ENCODE measurements at places on chromosomes 13 and 19.

- no peak for DNase-seq
Measured at GRCh38 chr19:35208121-35208520, 20.4 kb downstream of the FAM187B start.

- DNase-seq, result no peak
Measured at GRCh38 chr13:50126263-50126992, 111.2 kb downstream of the KCNRG start.

DNA sequence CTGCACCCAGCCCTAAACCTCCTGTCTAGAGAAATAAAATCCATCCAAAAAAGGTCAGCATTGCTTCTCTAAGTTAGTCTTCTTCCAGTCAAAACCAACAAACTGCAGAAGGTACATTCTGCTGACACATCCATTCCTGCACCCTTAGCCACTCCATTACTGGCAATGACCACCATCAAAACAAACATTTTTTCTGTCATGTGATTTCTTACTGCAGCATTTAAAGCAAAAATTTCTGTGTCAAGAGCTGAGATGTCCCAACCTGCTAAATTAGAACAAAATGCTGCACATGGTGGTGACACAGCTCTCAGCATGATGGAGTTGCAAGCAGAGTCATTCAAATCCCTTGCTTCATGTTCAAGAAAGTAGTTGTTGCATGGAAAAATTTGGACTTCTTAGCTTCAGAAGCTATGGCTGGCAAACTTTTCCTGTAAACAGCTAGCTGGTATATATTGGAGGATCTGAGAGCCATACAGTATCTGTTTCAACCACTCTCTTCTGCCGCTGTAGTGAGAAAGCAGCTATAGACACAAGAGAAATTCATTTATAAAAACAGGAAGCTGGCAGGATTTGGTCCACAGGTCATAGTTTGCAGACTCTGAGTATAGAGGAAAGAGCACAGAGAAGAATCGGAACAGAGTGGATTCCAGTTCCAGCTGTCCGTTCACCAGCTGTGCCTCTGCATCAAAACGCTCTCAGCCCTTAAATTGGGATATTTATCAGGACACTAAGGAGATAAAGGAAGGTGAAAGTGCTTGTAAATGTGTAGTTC, 17.4 kb downstream of the RUBCNL start:
- DNase-seq, result no peak

DNA sequence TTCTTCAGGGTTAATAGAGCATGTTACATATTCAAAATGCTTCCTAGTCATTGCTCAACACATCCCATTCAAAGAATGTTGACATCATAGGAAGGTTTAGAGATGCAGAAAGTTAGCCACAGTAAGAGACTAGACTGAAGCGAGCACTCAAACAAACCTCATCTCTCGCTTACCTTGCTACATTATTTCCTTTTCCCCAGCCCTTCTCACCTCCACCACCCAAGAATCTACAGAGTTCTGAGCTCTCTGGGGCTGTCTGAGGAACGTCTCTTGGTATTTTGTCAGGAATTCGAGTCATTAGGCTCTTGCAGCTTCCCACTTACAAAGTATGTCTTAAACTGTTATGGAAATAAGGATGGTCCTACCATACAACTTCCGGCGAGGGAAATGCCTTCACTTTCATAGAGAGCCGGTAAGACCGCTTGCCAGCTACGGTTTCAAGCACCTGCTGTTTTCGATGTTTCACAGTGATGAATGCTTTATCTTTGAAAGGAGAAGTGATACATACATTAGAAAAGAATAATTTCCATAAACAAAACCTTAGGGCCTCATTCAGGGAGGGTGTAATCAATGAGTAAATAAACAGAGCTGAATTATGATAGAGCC, 65.1 kb downstream of the FLT1 start:
- no peak for DNase-seq

- DNase-seq, result no peak
Measured at GRCh38 chr19:47232422-47233211, 1.6 kb upstream of the BBC3 start.

DNA sequence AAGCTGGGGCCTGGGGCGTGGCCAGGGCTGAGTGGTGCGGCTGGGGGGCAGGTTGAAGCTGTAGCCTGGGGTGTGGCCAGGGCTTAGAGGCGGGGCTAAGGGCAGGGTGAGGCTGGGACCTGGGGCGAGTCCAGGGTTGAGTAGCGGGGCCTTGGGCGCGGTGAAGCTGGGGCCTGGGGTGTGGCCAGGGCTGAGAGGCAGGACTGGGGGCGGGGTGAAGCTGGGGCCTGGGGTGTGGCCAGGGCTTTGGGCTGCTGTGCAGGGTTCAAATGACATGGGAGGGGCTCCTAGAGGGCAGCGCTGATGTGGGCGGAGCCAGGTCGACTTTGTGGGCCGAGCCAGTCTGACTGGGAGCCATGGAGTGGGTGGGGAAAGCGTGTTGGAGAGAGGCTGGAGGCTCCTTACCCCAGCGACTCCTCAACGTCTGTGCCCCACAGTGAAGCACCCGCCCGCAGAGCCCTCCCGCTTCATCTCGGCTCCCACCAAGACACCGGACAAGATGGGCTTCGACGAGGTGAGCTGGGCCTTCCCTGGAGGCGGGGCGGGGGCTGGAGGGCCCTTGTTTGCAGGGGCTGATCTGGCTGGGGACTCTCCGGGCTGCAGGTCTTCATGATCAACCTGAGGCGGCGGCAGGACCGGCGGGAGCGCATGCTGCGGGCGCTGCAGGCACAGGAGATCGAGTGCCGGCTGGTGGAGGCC, 21.5 kb downstream of the COLGALT1 start:
- no peak for DNase-seq

DNA sequence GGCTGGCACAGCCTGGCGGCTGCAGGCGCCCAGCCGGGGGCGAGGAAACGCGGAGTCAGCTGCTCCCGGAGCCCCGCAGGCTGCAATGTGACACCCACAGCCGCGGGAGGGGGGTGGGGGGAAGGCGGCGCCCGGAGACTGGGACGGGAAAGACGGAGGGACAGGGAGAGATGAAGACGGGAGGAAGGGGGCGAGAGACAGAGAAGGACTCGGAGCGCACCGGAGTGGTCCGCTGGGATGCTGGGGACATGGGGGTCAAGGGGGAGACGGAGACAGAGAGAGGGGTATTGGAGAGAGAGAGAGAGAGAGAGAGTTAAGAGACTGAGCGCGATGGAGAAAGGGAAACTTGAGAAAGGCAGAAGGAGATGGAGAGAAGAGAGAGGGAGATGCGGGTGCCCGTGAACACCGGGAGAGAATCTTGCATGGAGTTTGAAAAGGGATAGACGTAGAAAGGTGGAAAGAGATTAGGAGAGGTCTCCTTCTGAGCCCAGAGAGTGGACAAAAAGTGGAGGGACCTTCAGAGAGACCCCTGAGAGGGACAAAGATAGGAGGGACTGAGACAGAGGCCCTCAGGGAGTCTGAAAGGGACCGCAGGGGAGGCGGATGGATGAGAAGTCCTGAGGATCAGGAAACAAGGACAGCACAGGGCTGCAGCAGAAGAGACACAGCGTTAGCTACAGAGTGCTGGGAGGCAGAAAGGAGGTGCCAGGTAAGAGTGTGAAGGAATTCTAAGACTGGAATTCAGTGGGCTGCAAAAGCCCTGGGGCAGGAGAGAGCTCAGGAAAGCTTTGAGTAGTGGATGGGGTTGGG, 1.0 kb downstream of the SCN1B start:
- no peak for DNase-seq

GRCh38 chr13:108407495-108407894, 138.0 kb downstream of the TNFSF13B start:
- DNase-seq, result no peak

DNA sequence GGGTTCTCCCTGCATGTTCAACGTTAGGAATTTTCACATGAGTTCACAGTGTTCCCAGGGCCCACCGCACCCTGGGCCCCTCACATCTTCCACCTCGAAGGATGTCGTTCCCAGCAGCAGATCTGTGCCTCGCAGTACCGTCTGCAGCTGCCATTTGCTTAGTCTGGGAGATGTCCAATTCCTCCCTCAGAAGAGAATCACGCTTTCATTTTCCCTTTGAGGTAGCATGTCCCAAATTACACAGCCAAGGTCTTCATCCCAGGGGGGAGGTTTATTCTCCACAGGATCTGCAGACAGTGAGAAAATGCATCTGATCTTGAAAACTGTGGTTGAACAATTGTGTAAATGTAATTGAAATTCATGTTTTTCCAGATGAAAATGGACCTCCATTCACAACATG, 150.2 kb downstream of the DCT start:
- DNase-seq, result no peak

GRCh38 chr19:55304980-55305379, 20.2 kb downstream of the TMEM150B start:
- DNase-seq, result no peak

DNA sequence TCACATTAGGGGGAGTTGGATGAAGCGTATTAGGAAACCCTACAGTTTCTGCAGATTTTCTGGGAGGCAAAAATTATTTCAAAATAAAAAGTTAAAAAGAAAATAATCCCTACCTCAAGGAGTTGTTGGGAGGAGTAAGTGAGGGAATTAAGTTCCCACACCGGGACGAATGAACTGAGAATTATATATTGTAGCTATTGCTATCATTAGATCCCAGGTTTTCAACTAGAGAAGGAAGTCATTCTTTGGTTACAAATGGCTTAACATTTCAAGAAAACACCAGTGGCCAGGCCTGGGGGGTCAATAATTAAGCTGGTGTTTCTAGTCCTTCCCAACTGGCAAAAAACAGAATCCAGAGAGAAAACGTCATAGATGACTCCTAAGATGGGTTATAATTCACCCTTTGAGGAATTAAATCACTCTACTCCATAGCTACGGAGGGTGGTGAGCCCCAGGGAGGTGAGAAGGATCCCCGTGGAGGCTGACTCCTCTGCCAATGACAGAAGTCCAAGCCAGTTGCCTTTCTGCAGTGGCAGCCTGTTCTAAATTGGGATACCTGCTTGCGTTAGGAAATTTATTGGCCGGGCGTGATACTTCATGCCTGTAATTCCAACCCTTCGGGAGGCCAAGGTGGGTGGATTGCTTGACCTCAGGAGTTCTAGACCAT, 1.2 kb upstream of the MYDGF start:
- no peak for DNase-seq

DNA sequence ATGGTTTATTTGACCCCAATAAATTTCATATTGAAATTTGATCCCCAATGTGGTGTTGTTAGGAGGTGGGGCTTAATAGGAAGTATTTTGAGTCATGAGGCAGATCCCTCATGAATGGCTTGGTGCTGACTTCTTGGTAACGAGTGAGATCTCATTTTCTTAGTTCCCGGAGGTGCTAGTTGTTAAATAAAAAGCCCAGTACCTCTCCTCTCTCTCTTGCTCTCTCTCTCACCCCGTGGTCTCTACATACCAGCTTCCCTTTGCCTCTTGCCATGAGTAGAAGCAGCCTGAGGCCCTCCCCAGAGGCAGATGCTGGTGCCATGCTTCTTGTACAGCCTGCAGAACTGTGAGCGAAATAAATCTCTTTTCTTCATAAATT, 39.4 kb upstream of the KATNAL1 start:
- DNase-seq, result no peak

DNA sequence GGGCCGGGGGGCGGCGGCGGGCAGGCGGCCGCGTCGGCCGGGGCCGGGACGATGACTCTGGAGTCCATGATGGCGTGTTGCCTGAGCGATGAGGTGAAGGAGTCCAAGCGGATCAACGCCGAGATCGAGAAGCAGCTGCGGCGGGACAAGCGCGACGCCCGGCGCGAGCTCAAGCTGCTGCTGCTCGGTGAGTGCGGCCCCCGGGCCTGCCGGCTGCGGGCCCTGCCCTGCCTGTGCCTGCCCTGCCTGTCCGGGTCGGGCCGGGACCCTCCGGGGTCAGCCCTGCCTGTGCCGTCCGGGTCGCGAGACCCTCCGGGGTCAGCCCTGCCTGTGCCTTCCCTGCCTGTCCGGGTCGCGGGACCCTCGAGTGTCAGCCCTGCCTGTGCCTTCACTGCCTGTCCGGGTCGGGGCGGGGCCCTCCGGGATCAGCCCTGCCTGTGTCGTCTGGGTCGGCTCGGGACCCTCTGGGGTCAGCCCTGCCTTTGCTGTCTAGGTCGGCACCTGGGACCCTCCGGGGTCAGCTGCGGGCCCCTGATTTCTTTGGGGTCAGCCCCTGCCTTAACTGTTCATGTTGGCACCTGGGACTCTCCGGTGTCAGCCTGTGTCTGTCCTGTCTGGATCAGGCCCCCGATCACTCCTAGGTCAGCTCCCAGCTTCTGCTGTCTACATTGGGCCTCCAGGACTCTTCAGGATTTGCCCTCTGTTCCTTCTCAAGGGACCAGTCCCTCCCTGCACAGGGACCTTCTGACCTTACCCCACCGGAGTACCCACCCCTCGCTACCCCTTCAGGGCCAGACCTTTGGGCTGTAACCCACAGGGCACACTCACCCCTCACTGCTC, 659 bp downstream of the GNA11 start:
- no peak for DNase-seq

DNA sequence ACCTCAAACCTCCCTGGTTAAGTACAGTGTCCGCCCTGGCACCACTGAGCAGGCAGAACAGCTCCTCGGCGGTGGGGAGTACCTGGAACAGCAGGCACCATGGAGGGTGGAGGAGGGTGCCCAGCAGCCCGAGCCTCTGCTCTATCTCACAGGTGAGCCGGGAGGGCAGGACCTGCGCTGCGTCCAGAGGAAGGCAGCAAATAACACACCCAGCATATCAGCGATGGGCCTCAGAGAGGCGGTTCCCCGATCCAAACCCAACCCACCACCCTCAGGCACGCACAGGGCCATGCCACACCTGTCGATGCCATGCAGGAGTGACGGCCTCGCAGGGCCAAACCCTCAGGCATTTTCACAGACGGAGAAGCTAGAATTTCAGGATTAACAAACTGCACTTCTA, 11.8 kb downstream of the PEPD start:
- DNase-seq, result no peak

All from right atrium auricular region (tissue), 2 donors.